ENCODE measurements at places on chromosomes 4 and X.

DNA sequence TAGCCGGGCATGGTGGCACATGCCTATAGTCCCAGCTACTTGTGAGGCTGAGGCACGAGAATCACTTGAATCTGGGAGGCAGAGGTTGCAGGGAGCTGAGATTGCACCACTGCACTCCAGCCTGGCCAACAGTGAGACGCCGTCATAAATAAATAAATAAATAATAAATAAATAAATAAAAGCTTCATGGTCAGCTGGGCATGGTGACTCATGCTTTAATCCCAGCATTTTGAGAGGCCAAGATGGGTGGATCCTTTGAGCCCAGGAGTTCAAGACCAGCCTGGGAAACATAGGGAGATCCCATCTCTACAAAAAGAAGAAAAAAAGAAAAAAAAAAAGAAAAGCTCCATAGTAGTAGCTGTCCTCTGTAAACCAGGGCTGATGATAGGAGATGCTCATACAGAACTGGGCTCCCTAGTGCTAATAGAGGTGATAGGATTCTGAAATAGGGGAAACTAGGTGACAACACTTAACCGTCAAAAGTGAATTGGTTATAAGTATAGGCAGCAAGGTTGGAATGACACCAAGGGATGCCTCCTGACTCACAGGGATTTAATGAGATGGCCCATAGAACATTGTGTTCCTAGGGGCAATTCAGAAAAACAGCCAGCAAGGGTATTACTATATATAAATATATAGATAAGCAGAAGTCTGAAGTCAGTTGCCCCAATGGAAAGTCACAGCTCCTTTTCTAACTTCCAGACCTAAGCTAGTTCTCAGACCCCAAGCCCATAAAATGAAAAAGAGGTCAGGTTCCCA lies 41.8 kb upstream of the ARHGEF6 start:
- DNase-seq, result no peak

DNA sequence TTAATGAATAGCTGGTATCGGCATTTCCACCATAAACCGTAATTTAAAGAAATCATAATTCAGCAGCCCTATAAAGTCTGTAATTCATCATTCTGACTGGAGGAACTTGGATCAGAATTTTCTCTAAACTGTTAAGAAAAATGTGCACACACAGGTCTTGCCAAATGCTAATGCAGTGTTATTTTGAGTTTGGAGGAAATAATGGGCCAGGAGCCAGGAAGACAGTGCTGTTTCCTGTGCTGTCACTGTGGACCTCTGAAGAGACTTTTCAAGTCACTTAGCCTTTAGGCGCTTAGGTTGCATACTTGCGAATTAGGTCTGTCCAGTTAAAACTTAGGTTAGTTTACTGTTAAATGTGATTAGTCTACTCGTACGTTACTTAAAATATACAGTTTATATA lies 137.5 kb upstream of the ANXA3 start:
- DNase-seq, result no peak

GRCh38 chr4:141464366-141464765 lies 172.0 kb upstream of the IL15 start:
- DNase-seq, result no peak

GRCh38 chr4:140901736-140902336 lies 145.7 kb upstream of the TBC1D9 start:
- DNase-seq, result no peak

All from substantia nigra (tissue), 51 donors.